ENCODE measurements at places on chromosomes 7 and 10.

DNA sequence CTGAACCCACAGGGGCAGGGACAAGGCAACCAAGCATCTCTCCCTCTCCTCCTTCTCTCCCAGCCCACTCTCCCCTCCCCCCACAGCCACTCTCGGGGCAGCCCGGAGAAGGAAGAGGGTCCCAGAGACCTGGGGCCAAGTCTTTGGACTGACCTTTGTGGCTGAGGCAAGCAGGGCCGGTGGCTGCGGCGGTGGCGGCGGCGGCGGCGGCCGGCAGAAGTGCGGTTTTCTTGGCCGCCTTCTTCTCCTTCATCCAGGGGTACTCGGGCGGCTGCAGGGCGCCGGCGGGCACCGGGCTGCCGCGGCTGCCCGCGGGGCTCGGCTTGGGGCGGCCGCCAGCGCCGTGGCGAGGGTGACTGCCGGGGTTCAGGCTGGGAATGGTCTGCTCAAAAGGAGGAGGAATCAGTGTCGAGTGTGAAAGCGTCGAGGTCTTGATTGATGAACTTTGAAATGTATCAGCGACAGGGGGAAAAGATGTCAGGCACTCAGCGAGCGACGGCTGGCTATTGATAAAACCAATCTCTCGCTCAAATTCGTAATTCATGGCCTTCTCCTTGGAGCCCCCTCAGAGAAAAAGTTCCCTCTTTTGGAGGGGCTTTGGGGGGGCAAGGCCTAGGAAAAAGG lies 414 bp downstream of the HOXA2 start:
- no peak for DNase-seq

- peak; percentile 64 for DNase-seq
Measured at GRCh38 chr10:119080521-119081259, at the start of gene EIF3A. TSS of gene EIF3A (minus strand) at chr10:119080817. CDS start at chr10:119080676, 141 bp downstream.

DNA sequence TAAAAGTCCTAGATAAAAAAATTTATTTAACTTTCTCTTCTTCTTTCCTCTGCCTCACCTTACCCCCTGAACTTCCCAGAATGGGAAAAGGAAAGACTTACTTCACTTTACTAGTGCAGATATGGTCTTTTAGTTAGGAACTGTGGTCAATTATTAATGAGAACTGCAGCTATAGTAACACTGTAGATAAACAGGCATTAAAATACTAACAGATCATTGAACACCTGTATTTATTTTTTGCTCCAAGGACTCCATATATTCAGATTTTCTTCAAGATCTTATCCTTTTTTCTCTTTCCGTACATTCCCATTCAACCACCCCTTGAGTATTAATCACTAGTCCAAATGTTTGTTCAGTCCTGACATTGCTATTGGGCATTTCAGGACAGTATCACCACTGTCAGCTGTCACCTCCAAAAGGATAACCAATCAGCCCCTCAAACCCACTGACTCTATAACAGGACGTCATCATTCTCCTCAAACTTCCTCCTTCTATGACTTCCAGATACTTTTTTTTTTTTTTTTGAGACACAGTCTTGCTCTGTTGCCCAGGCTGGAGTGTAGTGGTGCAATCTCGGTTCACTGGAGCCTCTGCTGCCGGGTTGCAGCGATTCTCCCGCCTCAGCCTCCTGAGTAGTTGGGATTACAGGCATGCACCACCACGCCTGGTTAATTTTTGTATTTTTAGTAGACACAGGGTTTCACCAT lies 4.2 kb downstream of the CPVL start:
- no peak for DNase-seq

DNA sequence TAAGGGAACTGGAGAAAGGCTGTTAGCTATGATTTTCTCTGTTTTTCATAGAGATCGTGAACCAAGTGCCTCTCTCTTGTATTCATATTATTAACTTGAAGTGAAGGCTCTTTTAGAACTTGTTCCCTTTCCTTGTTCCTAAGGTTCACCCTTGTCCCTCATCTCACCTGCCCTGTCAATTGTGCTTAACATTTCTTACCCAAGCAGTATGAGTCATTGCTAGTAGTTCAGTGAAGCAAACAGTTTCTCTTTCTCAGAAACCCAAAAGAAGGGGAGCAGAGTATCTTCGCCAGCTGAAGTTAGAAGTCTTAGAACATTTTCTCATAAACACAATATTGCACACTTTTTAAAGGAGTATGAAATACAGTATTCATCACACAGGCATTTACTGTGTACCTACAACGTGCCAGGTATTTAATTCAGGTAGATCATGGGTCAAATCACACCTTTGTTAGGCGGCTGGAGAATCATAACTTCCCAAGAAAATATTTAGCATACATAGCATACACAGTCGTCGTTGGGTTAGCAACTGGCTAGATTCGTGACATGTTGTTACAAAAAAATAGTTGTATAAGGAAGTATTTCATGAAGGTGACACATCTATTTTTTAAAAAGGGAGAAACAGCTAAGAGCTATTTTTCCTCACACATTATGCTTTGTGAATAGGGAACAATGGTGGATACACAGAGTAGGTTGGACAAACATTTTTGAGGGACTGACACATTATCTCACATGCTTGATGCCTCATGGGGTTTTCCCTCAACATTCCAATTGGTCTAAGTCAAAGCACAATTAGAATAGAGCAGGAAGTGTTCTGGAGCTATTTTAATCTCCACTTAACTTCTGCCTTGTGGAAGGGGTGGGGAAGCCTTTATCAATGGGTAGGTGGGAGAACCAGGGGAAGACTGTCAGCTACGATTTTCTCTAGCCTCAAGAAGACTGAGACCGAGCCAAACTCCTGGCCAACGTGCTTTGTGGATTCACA lies 13.2 kb downstream of the HDAC9 start:
- DNase-seq, result no peak

GRCh38 chr7:129517931-129518330 lies 15.6 kb downstream of the SMKR1 start:
- DNase-seq, result no peak

DNA sequence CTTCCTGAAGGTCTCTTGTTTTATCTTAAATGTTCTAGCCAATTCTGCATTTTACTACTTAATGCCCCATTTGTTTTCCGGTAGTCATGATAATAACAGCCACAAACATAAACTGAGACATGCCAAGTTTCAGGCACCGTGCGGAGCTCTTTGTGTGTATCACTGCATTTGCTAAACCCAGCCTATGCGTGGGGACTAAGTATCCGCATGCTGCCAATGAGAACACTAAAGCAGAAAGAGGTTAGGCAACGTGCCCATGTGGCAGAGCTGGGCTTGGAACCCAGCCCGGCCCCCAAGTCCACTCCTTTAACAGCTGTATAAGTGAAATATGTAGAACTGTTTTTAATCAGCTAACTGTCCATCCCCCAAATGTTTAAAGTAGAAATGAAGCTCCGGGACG lies 54.1 kb downstream of the SLIT1 start:
- DNase-seq, result no peak

DNA sequence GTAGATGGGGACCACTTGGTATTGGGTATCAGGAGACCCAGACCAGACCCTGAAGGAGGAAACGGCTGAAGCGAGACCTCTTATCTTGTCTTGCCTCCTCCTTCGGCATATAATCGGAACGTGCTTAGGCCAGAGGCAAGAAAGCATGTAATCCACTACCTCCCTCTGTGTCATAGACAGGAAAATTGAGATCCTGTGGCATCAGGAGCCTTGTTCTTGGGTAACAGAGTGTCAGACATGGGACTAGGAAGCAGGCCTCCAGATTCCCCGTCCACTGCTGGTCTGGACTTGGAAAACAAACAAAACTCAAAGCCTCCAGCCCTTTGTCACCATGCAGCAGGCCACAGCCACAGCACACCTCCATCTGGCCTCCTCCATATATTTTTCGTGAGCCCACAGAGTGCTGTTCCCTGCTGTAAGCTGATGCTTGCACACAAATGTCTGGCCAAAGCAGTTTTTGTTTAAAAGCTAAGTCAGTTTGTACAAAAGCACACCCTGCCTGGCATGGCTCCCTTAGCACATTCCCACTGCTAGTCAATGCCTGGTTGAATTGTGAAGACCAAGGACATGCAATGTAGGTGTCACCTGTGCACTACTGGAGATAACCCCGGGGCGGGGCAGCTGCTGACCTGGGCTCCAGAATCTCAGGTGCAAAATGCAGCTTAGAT lies 510.9 kb downstream of the RPS24 start:
- DNase-seq, result no peak

DNA sequence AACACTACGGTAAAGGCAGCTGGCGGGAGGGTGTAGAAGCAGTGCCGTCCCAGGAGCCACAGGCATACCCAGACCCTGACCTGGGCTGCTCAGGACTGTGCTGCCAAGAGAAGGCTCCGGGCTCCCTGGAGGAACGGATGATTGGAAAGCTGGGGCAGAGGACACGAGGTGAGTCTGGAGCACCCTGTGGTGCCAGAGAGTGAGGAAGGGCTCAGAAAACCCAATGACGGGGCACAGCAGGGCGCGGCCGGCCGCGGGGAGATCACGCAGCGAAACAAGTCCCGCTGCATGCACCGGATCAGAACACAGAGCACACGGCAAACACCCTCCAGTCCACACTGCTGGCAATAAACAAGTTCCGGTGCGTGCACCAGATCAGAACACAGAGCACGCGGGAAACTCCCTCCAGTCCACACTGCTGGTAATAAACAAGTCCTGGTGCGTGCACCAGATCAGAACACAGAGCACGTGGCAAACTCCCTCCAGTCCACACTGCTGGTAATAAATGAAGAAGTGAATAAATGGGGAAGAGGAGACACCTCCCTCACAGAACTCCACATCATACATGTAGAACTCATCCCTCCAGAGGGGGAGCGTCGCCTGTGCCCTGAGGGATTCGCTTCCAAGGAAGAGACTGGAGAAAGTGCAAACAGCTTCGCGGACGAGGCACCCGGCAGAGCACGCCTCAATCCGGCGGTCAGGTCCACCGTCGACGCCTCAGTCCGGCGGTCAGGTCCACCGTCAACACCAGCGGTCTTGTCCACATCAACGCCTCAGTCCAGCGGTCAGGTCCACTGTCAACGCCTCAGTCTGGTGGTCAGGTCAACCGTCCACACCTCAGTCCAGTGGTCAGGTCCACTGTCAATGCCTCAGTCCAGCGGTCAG lies 265.0 kb downstream of the MAD1L1 start:
- DNase-seq, result no peak

DNA sequence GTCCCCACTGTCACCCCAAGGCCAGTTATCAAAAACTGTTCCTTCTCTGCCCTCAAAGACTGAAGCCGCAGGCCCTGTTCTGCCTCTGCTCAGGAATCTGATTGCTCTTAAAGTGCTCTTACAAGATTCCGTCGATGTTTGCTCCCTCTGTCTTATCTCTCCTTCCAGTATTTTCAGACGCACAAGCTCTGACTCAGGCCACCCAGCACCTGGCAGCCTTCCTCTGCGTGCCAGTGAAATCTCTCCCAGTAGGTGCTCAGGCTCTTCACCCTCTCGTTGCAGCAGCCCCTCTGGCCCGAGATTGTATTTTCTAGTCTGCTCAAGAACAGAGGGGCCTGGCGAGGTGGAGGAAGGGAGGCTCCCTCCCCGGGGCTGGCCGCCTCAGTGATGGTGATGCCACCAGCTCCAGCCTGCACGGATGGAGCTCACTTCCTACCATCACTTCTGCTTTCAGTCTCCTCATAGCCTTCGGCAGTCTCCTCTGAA lies 276.2 kb downstream of the USP6NL start:
- DNase-seq, result no peak

DNA sequence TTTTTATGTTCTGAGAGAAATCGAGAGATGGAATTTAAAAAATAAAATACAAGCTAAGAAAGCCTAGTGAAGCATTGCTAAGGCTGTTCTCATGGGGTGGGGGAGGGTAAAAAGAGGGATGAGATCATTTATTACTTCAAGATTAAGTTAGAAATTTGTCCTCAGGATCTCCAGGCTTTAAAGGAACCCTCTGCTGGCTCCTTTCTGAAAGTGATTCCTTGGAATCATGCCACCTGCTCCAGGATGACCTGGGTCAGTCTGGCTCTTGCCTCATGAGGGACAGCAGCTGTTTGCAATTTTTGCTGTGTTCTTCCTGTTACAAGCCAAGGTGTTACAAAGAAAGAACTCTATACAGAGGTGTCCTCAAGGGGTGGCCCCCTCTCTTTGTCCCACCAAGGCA lies 69.8 kb downstream of the CDK1 start:
- DNase-seq, result no peak

- no peak for DNase-seq
Measured at GRCh38 chr7:9719303-9719702, 1254.4 kb upstream of the PHF14 start.

GRCh38 chr7:46156853-46157252 lies 235.8 kb upstream of the IGFBP3 start:
- no peak for DNase-seq

DNA sequence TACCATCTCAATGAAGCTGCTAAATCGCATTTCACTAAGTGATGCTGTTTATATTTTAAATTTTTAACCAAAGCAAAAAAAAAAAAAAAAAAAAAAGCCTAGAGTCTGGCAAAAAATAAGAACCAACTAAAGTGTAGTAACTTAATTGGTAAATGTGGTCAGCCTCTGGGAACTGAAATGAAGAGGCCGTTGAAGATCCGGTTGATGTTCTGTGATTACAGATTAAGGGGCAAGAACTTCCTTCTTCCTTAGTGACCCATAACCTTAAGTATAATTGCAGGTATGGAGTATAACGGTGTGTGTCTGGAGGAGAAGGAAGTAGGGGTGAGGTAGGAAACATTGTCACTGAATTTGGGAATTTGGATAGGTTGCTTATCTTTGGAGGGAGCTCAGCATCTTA lies 7.7 kb upstream of the SRGN start:
- DNase-seq, result no peak

GRCh38 chr7:66150471-66150870 lies 35.8 kb downstream of the CRCP start:
- DNase-seq, result no peak

DNA sequence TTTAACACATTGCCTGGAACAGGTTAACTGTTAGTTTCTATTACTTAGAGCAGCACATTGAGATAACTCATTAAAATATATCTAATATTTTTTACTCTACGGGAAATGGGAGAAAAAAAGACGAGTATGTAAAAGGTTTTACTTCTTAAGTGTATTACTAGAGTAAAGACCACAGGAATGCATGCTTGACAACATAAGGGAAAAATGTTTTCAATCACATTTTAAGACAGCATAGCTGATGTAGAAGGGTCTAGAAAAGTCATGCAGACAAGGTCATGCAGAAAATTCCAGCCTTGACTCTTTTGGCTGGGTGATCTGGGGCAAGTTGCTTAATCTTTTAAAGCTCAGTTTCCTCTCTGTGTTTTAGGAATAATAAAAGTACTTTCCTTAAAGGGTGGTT lies 806.2 kb downstream of the CNTNAP2 start:
- no peak for DNase-seq

GRCh38 chr10:72407471-72407870 lies 52.8 kb upstream of the DNAJB12 start:
- no peak for DNase-seq

DNA sequence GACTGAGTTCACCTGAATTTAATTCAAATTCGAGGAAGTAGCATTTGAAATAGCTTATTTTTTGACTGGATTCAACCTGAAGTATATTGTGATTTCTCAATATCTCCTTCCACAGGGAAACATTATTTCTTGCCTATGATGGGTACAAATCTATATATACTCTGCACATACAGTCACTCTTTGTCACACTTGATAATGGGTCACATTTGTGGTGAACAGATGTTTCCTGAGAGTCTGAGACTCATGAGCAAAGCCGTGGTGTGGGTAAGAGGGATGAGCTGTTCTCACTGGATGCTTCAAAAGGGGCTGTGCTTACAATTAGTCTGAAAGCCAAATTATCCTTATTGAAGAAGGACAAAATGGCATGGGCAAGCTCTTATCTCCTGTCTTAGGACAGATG lies 18.0 kb upstream of the TBXAS1 start:
- no peak for DNase-seq
